ENCODE measurements at places on chromosomes 7 and 10.

DNA sequence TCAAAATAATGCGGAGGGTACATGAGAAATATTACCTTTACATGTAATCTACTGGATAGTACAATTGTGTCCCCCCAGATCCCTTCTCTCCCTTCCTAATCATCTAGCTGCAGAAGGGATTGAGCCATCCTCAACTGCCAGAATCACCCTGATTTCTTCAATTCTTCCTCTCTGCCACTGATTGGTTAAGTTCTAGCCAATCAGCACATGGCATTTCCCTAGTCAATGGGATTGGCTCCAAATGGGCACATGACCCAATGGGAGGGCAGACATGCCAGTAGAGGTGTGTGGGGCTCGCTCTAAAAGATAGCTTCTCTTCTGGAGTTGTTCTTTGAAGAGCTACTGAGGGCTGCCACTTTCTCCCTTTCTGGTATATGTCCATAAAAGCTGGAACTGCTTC, 20.9 kb upstream of the UBE3C start:
- no peak overlapping the region for H3K27ac ChIP-seq
- H3K36me3 ChIP-seq: no peaks in the 10 kb centered on the region
- no peaks in the 10 kb centered on the region for H3K27me3 ChIP-seq
- no peak overlapping the region for H3K4me3 ChIP-seq

DNA sequence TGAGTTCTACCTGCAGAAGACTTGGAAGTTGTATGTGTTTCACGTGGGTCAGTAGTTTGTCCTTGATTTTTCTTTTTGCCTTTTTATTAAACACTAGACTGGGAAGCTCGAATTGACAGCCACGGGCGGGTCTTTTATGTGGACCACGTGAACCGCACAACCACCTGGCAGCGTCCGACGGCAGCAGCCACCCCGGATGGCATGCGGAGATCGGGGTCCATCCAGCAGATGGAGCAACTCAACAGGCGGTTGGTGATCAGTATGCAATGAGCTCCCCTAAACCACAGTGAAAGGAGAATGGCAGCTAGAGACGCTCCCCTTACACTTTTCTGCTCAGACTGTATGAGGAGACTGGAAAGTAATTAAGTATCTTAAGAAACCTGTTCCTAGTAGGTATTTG, 126.7 kb upstream of the STK17A start:
- no peak overlapping the region for H3K4me3 ChIP-seq
- H3K27me3 ChIP-seq: peaks cover 19% of the 10 kb centered on the region
- H3K27ac ChIP-seq: no peak overlapping the region
- no peak for DNase-seq
- H3K4me1 ChIP-seq: peaks cover 14% of the 10 kb centered on the region
- no peaks in the 10 kb centered on the region for H3K36me3 ChIP-seq

DNA sequence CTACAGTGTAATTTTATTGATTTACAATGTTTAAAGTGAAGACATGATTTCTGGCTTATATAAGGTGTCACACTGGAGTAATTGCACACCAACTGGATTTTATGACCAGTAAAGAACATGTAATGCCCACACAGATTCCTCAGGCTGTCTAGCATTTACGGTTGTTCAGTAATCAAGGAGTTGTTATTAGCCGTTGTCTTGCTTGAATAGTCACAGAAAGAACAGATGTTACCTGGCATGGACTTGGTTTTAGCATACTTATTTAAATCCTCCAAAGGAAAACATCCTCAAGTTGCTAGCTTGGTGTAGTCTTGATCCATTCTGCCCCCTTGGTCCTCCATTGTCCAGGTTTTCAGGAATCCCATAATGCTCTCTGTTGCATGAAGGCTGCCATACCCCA, 65.8 kb downstream of the POU6F2 start:
- DNase-seq: no peak
- H3K4me3 ChIP-seq: no peak overlapping the region
- H3K36me3 ChIP-seq: no peaks in the 10 kb centered on the region
- H3K4me1 ChIP-seq: no peaks in the 10 kb centered on the region
- peaks cover 2% of the 10 kb centered on the region for H3K27me3 ChIP-seq
- no peak overlapping the region for H3K27ac ChIP-seq

GRCh38 chr10:116891208-116891607, 41.9 kb downstream of the ENO4 start:
- H3K27ac ChIP-seq: no peak overlapping the region
- no peak for DNase-seq
- no peak overlapping the region for H3K4me3 ChIP-seq
- no peaks in the 10 kb centered on the region for H3K36me3 ChIP-seq

DNA sequence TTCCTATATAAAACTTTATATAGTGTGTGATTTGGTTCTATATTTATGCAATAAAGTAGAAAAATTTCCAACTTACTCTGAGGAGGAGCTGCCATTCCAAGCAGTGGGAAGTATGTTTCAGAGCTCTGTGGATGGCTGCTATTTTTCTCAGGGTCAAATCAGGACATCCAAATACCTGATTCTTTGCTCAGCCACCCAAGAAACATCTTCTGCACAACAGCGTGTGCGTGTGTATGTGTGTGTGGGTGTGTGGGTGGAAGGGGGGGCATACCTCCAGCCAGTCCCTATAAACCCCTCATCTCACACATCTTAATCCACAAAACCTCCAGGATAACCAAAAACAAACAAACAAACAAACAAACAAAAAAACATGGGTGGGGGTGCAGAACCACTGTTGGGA, 66.3 kb upstream of the EMX2 start:
- H3K4me1 ChIP-seq: no peaks in the 10 kb centered on the region
- H3K36me3 ChIP-seq: no peaks in the 10 kb centered on the region
- no peak overlapping the region for H3K4me3 ChIP-seq
- peaks cover 18% of the 10 kb centered on the region for H3K27me3 ChIP-seq
- no peak for DNase-seq

DNA sequence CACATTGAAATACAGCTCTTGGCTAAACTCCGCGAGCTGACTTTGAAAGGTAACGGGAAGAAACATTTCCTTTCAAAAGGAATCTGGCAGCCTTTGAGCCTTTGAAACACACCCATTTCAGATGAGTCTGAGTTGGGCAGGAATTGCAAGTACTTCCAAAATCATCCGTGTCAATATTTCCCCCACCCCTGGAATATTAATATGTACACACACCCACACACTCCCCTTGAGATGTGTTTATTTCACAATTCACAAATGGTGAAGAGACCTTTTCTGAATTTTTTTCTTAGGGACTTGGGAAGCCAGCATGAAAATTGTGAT, 438.7 kb upstream of the NRP1 start:
- no peaks in the 10 kb centered on the region for H3K36me3 ChIP-seq
- no peak for DNase-seq
- H3K4me3 ChIP-seq: no peak overlapping the region

- peaks cover 23% of the 10 kb centered on the region for H3K27me3 ChIP-seq
- H3K27ac ChIP-seq: no peak overlapping the region
- DNase-seq: no peak
- no peaks in the 10 kb centered on the region for H3K4me1 ChIP-seq
- no peak overlapping the region for H3K4me3 ChIP-seq
These were observed 118.9 kb downstream of the EVX1 start for GRCh38 chr7:27361522-27361921.

DNA sequence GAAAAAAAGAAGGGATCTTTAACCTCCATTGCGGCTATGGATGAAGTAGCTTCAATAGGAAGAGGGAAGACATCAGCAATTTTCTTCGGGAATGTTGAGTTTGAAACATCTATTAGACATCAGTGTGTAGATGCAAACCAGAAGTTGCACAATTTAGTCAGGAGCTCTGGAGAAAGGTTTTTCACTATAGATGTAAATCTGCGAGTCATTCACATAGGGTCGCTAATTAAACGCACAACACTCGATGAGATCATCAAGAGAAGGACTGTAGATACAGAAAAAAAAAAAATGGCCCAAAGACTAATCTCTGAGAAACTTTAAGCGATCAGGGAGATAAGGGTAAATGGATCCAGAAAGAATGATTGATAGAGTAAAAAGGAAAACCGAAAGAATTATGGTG, 61.7 kb upstream of the TES start:
- no peaks in the 10 kb centered on the region for H3K27me3 ChIP-seq
- no peak for DNase-seq
- H3K4me1 ChIP-seq: peaks cover 57% of the 10 kb centered on the region
- no peak overlapping the region for H3K27ac ChIP-seq

All from activated CD8-positive, alpha-beta memory T cell treated with anti-CD3 and anti-CD28 coated beads, Interleukin-2, amount 10 ng/mL, durations not matched to agents 7 days and 5 days (primary cell).